Adrenal gland (tissue), 19 donors: ENCODE measurements at places on chromosomes 4 and X.
A peak's percentile ranks its signal among the peaks of the same experiment; 100 is the strongest.

DNA sequence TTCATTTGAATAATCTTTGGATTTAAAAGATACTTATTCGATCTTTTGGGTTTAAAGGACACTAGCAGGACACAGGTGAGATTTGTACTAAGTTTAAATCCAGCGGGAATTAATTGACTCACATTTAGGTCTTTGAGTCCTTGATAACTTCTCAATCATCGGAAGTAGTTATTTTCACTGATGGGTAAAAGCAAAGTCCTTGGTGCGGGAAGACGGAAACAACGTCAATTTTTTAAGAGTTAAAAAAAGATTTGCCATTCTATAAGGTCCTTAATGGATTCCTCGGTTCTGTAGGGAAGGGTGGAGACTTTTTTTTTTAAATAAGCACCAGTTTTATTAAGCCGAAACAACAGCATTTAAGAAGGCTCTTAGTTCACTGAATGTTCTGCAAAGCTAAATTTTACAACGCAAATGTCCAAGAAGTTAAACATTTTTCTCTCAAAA is 2.9 kb downstream of the TMSB4X start:
- DNase-seq, result no peak

DNA sequence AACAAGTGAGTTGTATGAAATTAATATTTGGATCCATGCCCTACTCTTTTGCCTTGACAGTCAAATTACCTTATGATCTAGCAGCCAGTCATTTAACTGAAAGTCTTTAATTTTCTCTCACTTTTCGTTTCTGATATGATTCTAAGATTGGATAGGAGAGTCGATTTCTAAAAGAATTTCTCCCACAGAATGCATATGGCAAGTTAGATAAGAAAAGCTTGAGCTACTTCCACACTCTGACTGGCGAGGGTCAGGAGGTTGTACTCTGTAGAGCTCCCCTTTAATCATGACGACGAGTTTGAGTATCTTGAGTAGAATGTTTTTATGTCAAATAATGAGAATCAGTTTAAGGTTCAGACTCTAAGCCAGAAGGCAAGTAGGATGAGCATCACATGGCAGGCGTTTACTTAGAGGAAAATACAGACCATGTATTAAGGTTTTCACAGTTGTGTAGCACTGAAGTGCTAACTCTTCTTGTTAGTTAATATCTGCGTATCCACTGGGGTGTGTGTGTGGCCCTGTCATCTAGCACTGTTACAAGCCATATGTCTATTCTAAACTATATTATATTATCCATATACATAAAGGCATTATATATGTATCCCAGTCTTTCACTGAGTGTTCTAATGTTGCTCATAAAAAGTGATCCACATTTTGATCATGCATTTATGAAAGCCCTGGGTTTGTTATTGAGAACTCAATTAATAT is 37.8 kb downstream of the LRP2BP start:
- DNase-seq, result no peak

DNA sequence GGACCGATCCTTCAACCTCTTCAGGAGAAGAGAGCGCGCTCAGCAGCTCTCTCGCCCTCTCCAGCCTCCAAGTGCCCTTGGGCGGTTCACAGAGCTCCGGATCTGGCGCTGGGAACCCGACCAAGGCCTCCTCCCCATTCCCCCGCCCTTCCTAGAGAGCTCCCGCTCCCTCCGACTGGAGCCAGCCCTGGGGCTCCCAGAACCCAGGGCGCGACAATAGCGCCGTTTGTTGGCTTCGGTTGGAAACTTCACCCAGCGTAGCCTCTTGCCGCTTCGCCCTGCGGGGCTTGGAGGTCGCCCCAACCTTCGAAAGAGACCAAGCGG is 3.1 kb upstream of the SOX3 start:
- no peak for DNase-seq

- no peak for DNase-seq
Measured at GRCh38 chr4:83643036-83643435, 107.1 kb downstream of the GPAT3 start.

DNA sequence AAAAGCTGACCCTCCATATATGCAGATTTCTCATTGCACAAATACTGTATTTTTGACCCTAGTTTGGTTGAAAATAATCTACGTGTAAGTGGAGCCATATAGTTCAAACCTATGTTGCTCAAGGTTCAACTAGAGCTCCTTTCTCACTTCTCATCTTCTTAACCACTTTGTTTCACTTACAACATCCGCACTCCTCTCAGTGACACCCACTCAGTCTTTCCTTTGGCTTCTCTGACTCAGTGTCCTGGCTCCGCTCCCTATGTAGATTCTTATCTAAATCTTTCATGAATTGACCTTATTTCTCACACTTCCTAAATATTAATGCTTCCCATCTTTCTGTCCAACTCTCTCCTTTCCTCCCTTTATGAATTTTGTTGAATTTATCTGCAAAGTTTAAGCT is 32.9 kb upstream of the DKK2 start:
- DNase-seq, result no peak

DNA sequence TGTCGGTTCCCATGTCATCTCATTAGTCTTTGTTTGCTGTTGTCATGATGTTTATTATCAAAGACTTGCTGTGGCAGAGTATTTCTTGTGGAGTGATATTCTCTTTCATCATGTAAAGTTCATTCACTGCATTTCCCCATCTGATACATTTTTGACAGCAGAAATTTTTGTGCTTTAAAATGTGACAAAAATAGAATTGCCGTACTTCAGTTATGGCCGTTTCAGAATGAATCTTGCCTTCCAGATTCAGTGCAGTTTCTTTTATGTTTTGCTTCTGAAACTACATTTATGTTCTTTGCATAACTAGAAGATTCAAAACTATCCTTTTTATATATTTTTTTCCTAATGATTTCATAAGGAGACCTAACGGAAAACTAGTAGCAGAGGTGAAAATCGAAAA is 10.0 kb downstream of the CSTF2 start:
- no peak for DNase-seq

- DNase-seq, result peak; percentile 88
Measured at GRCh38 chr4:121696170-121696580, 605 bp downstream of the ANXA5 start.

DNA sequence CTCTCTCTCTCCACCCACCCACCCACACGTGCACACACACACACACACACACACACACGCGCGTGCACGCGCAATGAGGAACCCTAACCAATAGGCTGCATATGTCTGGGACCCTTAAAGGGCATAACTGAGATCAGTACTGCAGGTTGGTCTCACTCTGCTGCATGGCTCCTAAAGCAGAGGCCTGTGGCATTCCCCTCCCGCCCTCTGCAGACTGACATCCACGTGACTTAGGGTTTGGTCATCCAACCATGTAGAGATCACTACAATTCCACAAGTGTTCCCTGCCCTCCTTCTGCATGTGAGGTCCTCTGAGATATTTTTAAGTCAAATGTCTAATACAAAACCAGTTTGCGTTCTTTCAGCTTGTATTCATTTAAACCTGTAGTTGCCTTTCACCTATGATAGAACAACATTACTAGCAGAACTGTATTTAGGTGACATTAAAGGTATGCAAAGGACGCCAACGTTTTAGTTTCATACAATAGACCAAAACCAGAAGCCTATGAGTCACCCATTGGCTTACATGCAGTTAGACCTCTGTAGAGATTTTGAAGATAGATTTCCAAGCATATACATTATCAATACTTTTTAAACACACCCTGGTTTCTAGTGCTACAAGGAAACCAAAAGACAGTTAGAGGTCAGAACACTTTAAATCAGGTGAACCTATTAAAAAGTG is 10.1 kb downstream of the XAGE5 start:
- no peak for DNase-seq

DNA sequence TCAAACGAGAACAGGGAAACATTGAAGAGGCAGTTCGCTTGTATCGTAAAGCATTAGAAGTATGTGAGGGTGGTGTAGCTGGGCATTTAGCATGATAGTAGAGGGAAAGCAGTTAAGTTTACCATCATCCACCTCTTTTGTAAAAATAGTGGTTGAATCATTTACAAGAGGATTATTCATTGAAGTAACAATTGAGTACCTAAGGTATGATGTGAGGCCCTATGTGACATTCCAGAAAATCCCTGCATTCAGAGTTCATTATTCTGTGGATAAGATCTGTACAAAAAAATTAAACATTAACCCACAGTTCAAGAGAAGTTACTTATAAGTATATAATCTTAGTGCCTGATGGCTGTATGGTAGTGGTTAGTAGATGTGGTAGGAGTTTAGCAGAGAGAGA is 22.2 kb upstream of the GCNA start:
- DNase-seq, result no peak
